Ureter (tissue), 1 donor: ENCODE measurements at places on chromosomes 2 and 18. TPM values are rescaled to one million over a fixed set of nuclear protein-coding genes. Genes with fewer than 3 reads are reported as not detected.

SATB2 gene
- total RNA-seq: 2.7 TPM

DOK1 gene
- total RNA-seq: 11.8 TPM

DNA sequence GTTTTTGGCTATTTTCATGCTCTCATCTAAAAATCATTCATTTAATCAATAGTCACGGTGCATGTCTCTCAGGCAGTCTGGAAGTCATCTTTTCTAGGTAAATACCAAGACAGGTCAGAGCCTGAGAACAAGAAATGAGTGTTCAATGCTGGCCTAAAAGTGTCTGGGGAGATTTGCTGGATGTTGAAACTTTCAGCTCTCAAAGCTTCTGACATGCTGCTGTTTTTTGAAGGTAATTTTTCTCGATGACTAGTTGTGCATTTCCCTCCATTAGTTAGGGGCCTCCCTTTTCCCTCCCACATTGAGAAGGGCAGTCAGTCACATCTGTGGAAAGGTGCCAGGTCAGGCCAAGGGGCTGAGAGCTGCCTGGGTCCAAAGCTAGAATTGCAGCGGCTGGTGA is 115.6 kb downstream of the LPIN1 start:
- no peak for DNase-seq

- DNase-seq: no peak
These were observed 149.3 kb upstream of the AQP4 start for GRCh38 chr18:27014841-27015240.

DNA sequence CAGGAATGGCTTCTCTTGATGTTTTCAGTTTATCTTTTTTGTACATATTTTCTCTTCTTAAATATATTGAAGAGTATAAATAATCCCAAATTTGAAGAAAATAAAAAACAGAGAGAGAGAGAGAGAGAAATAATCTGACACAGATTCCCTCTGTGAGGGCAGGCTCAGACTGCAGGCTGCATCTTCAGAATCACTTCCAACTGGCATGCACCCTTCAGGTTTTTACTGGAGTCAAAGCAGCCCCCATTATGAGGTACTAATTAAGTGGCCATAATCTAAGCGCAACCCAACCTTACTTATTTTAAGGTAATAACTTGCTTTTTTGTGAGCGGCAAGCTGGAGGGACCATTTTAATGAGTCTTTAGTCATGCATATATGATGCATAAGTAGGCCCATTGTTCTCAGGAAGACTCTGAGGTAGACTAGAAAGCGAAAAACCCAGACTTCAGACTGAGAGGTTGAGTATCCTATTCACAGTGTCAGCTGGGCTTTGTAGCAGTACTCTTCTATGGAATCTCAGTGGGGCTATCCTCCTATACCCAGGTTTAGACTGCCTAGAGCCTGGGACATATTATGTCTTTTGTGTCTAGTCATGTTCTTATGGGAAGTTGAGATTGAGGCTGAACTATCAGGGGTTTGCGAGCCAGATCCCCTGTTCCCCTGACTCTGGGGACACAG is 167.4 kb downstream of the SP3 start:
- DNase-seq: no peak

DNA sequence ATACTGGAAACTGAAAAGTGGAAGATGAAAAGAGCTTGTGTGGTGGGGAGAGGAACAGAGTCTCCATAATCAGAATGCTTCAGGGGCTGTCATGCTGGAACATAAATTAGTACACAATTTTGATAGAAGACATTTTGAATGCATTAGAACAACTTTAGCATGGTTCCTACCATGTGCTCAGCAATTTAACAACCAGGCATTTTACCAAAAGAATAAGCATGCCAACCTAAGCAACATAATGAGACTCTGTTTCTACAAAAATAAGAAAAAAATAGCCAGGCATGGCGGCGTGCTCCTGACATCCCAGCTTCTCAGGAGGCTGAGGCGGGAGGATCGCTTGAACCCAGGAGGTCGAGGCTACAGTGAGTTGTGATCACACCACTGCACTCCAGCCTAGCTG is 40.5 kb upstream of the TMEM18 start:
- DNase-seq: no peak

DNA sequence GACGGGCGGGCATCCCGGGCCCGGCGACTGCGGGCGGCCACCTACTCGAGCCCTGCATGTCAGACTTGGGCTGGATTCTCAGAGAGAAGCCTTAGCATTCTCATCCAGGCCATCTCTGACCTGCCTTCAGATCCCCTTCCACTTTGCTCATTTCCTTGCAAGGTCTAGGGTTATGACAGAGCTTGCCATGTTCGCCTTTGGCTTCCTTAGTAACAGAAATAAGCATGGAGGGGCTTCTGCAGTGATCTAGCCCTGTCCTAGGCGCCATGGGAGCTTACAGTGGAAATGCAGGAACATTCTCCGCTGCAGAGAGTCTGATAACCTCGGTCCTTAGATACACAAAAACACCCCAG is 632 bp upstream of the ACVR1 start:
- DNase-seq: no peak

- DNase-seq: no peak
These were observed 441.7 kb downstream of the RNF144A start for GRCh38 chr2:7358865-7359447.
